ENCODE measurements at places on chromosomes 16 and 17. TPM values are rescaled to one million over a fixed set of nuclear protein-coding genes. Genes with fewer than 3 reads are reported as not detected.

TAC4 gene
- not detected for total RNA-seq

NECAB2 gene
- 0.46 TPM for total RNA-seq

KRTAP9-6 gene
- total RNA-seq, result not detected

RFWD3 gene
- 4.4 TPM for total RNA-seq

TIMP2 gene
- 114 TPM for total RNA-seq

DNA sequence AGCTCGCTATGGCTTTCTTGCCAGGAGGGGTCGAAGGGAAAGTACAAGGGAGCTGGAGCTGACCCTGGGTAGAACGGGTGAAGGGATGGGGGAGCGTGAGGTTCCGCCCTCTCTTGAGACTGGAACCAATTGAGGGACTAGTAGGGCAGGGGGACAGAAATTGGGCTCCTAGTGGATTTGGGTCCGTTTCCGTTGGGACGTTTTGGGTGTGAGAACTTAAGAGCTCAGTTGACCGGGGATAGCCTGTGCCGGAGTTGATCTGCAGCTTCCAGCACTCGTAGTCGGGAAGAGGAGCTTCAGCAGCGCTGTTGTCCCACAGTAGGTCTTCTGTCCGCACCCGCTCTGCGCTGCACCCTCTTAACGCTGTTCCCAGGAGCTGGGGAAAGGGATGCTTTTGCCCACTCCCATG lies 481 bp downstream of the CNTROB start:
- no peak for DNase-seq

DNA sequence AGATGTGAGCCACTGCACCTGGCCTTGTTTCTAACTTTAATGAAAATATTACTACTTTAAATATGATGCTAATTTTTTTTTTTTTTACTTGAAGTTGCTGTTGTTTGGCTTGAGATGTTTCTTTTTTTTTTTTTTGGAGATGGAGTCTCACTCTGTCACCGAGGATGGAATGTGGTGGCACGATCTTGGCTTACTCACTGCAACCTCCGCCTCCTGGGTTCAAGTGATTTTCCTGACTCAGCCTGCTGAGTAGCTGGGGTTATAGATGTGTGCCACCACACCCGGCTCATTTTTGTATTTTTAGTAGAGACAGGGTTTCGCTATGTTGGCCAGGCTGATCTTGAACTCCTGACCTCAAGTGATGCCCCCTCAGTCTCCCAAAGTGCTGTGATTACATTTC lies 23.6 kb downstream of the IGSF6 start:
- no peak for DNase-seq

DNA sequence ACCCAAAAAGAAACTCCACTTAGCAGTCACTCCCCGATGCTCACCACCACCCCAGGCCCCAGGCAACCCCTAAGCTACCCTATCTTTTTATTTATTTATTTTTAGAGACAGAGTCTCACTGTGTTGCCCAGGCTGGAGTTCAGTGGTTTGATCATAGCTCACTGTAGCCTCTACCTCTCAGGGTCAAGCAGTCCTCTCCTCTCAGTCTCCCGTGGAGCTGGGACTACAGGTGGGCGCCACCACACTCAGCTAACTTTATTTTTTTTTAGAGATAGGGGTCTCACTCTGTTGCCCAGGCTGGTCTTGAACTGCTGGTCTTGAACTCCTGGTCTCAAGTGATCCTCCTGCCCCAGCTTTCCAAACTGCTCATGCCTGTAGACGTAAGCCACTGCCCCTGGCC lies 14.7 kb upstream of the GLIS2 start:
- no peak for DNase-seq

GRCh38 chr16:4692460-4693295 lies 684 bp upstream of the NUDT16L1 start:
- no peak for DNase-seq

DNA sequence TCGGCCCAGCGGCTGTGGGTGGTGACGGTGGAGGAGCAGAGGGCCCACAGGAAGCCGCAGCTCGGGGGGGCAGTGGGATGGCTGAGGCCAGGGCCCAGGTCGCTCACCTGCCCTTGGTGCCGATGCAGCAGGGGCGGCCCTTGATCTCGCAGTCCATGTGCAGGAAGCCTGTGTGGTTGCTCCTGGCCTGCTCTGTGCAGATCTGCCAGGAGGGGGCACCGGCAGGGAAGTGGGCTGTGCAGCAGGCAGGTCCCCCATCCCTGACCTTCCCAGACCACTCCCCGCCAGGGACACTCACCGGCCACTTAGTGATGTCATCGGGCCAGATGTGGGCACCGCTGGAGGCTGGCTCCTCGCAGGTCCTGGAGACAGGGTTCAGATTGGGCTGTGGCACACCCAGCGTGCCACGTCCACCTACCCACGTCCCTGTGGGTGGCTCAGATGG lies 6.2 kb downstream of the AANAT start:
- DNase-seq, result no peak

DNA sequence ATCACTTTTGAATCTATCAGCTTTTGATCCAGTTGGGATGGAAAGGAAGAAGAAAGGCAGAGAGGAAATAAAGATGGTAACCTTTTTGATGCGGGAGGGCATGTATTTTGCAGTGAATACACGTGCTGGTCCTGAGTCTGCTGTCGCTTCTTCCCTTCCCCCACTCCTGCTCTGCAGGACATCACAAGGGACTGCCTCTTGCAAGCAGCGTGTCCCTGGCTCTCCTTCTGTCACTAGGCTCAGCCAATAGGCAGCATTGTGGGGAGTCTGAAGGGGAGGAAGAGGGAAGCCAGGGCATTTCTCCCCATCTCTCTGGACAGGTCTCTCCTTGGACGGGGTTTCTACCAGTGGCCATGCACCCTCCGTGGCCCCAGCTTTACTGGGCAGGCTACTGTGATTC lies 15.7 kb upstream of the WFDC1 start:
- DNase-seq, result no peak

DNA sequence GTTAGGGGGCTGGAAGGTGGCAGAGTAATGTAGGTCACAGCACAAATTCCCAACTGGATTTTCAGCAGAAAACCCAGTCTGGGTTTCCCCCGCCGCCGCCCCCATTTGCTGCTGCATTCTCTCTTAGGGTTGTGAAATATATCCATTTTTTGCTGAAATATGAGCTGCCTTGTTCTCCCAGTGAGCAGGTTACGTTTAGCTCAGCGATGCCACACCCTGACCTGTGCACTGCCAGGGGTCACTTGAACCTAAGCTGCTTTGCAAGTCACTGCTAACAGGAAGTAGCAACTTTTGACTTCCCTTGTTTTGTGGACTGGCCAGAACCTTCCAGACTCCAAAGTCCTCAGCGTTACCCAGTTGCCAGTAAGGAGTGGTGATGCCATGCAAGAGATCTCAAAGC lies 274.1 kb downstream of the CPPED1 start:
- DNase-seq, result no peak

DNA sequence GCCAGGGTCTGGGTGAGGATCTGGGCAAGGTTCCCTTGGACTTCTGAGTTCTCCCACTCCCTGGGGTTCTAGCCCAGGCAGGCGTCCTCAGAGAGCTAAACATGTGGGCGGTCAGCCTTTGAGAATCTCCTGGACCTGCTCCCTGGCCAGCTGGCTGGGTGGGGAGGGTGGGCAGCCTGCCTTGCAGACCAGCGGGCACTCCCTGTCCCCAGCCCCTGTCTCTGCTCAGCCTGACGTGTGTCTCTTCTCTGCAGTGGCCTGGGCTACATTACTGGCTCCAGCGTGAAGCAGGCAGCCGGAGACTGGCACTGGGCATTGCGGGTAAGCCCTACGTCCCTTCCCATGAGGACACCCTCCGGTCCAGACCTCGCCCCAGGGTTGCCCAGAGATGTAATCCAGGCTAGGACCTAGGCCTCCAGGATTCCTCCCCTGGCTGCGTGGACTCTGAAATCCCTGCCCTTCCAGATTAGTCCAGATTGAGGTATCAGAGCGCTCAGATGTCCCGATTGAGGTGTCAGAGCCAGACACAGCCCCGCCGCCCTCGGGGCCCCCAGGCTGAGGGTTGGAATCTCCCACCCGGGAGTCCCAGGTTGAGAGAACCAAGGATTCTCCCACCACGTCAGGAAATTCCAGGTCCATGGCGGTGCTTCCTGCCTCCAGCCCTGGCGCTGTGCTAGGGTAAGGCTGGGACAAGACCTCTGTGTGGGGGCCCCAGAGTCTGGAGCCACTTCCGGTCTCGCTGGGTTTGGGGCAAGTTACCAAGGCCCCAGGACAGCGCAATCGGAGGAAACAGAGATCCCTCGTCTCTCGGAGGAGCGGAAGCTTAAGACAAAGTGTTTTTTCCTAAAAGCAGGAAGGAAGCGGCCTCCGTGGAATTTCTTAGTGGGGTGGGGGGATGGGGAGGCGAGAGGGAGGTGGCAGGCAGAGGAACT lies 24.1 kb downstream of the MYBBP1A start:
- no peak for DNase-seq

GRCh38 chr17:58352596-58353388 lies 791 bp upstream of the SUPT4H1 start:
- DNase-seq, result peak; percentile 60

DNA sequence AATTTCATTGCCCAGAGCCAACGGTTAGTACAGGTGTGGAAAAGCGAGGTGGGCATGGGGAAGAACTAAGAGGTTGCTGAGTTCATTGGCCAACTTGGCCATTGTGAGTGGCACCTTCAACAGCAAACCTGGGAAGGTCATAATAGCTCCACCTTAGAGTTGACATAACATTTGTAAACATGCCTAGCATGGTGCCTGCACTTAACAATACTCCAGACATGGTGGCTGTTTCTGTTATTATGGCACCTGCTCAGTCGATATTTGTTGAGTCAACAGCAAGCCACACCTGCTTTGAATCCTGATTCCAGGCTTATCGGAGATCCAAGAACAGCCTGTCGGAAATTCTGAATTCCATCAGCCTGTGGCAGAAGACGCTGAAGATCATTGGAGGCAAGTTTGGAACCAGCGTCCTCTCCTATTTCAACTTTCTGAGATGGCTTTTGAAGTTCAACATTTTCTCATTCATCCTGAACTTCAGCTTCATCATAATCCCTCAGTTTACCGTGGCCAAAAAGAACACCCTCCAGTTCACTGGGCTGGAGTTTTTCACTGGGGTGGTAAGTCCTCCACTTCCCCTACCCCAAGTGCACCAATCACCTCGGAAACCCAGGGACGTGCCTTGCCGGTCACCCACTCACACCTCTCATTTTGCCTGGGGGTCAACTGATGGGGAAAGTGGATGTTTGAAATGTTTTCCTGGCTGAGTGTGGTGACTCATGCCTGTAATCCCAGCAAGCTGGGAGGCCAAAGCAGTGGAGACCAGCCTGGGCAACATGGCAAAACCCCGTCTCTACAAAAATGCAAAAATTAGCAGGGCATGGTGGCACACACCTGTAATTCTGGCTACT lies 46.0 kb downstream of the TMC5 start:
- DNase-seq, result no peak

GRCh38 chr16:50373345-50373701 lies 4.5 kb upstream of the BRD7 start:
- no peak for DNase-seq

GRCh38 chr17:36880268-36880905 lies 56.9 kb upstream of the LHX1 start:
- no peak for DNase-seq

GRCh38 chr17:42288803-42289610 lies 709 bp downstream of the STAT5A start:
- DNase-seq, result peak; percentile 72

GRCh38 chr16:71570144-71570543 lies 6.7 kb downstream of the TAT start:
- DNase-seq, result no peak

DNA sequence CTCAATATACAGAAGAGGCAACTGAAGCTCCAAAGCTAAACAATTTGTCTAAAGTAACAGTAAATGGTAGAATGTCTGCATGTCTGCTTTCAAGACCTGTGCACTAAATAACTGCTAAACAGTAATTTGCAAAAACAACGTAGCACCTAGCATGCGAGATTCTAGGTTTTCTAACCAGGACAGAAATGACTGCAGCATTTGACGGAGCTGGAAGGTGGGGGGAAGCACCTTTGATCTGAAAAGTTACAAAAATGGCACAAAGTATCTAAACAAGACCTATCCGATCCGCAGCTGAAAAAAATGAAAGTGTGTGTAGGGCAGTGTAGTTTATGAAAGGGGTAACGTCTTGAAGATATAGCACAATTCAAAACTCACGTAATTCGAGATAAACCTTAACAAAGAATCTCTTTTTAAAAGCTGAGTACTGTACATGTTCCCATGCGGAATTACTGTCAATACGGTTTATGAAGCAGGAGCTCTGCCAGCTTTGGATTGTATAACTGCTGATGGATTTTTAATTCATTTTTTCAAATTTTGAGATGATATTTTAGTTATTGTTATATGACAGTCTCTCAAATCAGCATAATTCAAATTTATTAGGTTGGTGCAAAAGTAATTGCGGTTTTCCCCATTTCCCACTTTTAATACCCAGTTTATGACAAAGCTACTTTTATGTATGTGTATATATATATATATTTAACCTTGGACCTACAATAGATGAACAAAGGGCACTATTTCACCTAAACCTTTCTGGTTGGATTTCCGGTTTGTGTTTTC lies 1.2 kb upstream of the WIPI1 start:
- no peak for DNase-seq

GRCh38 chr16:1530349-1530882 lies 3.0 kb upstream of the TMEM204 start:
- no peak for DNase-seq

- no peak for DNase-seq
Measured at GRCh38 chr16:75392906-75393305, 40.4 kb downstream of the CFDP1 start.

DNA sequence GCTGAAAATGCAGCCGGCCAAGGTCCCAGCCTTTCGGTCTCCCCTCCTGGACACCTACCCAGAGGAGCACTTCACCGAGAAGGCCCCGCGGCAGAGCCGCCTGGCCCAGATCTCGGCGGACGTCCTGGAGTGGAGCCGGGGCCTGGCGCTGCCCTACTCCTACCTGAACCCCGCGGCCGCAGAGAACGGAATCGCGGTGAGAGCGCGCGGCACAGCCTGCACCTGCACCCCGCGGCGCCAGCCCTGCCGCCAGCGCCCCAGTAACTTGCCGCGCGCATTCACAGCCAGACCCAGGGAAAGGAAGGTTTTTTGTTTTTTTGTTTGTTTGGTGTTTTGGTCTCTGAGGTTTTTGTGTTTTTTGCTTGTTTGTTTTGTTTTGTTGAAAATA lies 15.2 kb downstream of the ALOX12B start:
- peak; percentile 34 for DNase-seq

GRCh38 chr17:55286681-55287589 lies 22.2 kb downstream of the HLF start:
- DNase-seq, result peak; percentile 40

DNA sequence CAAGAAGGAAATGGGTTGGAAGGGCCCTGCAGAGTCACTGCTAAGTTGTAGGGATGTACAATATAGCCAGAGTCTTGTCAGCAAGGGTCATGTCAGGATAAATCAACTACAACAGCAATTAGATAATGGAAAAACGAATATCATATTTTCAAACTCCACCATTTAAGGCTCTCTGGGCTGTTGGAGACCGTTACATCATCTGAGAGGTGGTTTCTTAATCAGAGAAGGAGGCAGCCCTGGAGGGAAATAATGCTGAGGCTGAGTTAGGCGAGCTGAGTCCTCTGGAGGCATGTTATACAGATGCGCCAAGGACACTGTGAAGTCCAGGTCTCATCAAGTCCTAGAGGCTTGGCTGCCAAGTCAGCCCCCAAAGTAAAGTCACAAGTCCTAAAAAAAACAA lies 30.3 kb downstream of the LYRM9 start:
- no peak for DNase-seq
